ENCODE measurements at places on chromosomes 12 and 14. TPM values are rescaled to one million over a fixed set of nuclear protein-coding genes. Genes with fewer than 3 reads are reported as not detected.
A peak's percentile ranks its signal among the peaks of the same experiment; 100 is the strongest.

DNA sequence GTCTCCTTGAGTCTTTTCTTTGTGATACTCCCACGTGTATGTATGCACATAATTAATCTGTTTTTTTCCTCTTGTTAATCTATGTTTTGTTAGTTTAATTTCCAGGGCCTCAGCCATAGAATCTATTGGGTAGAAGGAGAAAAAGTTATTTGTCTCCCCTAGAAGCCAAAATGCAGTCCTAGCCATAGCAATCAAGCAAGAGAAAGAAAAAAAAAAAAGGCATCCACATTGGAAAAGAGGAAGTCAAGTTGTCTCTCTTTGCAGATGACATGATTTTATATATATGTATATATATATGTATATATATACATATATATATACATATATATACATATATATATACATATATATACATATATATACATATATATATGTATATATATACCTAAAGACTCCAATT, 25.4 kb upstream of the ETV6 start:
- H3K4me3 ChIP-seq: no peak overlapping the region
- no peak for DNase-seq
- H3K36me3 ChIP-seq: no peaks in the 10 kb centered on the region
- H3K27ac ChIP-seq: no peak overlapping the region
- no peaks in the 10 kb centered on the region for H3K27me3 ChIP-seq

Gene SMARCC2
- 53.9 TPM for total RNA-seq

GRCh38 chr14:55025948-55026347, 951 bp downstream of the WDHD1 start:
- DNase-seq: no peak
- peaks cover 15% of the 10 kb centered on the region for H3K4me1 ChIP-seq
- H3K36me3 ChIP-seq: no peaks in the 10 kb centered on the region
- no peaks in the 10 kb centered on the region for H3K27me3 ChIP-seq
- H3K4me3 ChIP-seq: peak overlapping the region; percentile 91

DNA sequence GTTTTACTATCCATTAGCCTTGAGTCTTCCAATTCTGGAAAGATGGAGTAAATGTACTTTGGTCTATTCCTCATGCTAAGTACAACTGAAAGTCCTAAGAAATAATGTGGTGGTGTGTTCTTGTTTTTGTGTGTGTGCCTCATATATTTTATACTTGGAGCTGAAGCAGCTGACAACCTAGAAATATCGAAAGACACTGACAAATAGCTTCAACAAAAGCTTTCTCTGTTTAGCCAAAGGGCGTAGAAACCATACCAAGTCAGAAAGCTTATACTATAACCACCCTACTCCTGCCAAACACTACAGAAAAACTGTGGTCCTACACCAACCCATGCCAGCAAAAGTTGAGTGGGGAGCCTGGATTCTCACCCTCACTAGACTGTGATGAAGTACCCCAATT, 188.4 kb downstream of the GPHN start:
- no peak for DNase-seq
- no peak overlapping the region for H3K4me3 ChIP-seq
- no peak overlapping the region for H3K27ac ChIP-seq
- H3K4me1 ChIP-seq: no peaks in the 10 kb centered on the region

GRCh38 chr14:24960816-24961215, 89.1 kb downstream of the STXBP6 start:
- no peak overlapping the region for H3K4me3 ChIP-seq
- no peak for DNase-seq
- H3K36me3 ChIP-seq: no peaks in the 10 kb centered on the region
- peaks cover 4% of the 10 kb centered on the region for H3K4me1 ChIP-seq

DNA sequence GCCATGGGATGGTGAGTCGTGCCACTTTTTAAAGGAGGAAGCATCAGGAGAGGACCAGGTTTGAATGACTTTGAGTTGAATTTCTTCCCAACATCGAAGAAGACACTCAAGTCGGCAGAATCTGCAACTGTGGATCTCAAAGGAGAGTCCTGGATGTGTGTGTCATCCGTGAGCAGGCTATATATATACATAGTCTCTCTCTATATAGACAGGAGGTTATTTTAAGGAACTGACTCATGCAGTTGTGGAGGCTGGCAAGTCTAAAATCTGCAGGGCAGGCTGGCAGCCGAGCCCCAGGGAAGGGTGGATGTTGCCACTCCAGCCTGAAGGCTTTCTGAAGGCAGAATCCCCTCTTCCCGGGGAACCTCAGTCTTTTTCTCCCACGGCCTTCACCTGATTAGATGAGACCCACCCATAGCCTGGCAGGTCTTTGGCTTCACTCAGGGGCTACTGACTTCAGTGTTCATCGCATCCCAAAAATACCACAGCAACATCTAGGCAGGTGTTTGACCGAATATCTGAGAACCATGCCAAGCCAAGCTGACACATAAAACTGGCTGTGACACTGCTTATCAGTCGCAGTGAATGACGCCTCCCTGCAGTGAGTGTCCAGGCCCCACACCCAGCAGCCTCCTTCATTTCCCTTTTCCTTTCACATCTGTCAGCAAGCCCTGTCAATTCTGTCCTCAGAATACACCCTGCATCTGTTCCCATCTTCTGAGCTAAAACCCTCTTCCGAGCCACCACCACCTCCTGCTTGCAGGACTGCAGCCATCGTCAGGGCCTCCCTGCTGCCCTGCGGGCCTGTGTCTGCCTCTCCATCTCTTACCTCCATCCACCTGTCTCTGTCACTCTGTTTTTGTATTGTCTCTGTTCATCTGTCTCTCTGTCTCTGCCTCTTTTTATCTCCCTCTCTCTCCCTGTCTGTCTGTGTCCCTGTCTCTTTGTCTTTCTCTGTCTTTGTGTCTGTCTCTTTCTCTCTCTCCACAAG, 54.0 kb downstream of the ZNF664 start:
- no peak for DNase-seq
- no peak overlapping the region for H3K4me3 ChIP-seq
- H3K27me3 ChIP-seq: no peaks in the 10 kb centered on the region
- H3K4me1 ChIP-seq: peaks cover 21% of the 10 kb centered on the region

GRCh38 chr14:69999261-69999674, 120.1 kb downstream of the SMOC1 start:
- no peaks in the 10 kb centered on the region for H3K36me3 ChIP-seq
- H3K27ac ChIP-seq: no peak overlapping the region
- no peak overlapping the region for H3K4me3 ChIP-seq
- H3K27me3 ChIP-seq: no peaks in the 10 kb centered on the region
- H3K4me1 ChIP-seq: no peaks in the 10 kb centered on the region
